ENCODE measurements at places on chromosomes 13 and 19. TPM values are rescaled to one million over a fixed set of nuclear protein-coding genes. Genes with fewer than 3 reads are reported as not detected.

DNA sequence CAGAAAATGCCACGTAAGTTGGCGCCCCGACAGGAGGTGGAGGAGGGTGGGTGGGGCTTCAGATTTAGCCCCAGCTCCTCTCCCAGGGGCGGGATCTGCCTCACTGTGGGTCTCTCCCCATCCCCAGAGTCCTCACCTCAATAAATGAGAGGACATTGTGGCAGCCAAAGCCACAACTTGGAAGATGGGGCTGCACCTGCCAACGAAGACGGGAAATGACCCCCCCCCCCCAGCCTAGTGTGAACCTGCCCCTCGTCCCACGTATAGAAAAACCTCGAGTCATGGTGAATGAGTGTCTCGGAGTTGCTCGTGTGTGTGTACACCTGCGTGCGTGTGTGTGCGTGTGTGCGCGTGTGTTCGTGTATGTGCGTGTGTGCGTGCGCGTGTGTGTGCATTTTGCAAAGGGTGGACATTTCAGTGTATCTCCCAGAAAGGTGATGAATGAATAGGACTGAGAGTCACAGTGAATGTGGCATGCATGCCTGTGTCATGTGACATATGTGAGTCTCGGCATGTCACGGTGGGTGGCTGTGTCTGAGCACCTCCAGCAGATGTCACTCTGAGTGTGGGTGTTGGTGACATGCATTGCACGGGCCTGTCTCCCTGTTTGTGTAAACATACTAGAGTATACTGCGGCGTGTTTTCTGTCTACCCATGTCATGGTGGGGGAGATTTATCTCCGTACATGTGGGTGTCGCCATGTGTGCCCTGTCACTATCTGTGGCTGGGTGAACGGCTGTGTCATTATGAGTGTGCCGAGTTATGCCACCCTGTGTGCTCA is 1.5 kb upstream of the TRAPPC5 start:
- H3K4me3 ChIP-seq: no peak overlapping the region
- peaks cover 6% of the 10 kb centered on the region for H3K36me3 ChIP-seq
- peak; percentile 60 for DNase-seq
- no peak overlapping the region for H3K27ac ChIP-seq
- peaks cover 2% of the 10 kb centered on the region for H3K27me3 ChIP-seq

The NCR1 gene
- not detected for total RNA-seq

GRCh38 chr13:30413842-30414241 is 8.5 kb upstream of the UBE2L5 start:
- no peaks in the 10 kb centered on the region for H3K27me3 ChIP-seq
- no peaks in the 10 kb centered on the region for H3K36me3 ChIP-seq
- no peak overlapping the region for H3K4me3 ChIP-seq

The N4BP2L1 gene
- 48.5 TPM for total RNA-seq

GRCh38 chr13:44331912-44332851 is 41.4 kb upstream of the SERP2 start:
- H3K4me1 ChIP-seq: no peaks in the 10 kb centered on the region
- H3K27ac ChIP-seq: no peak overlapping the region
- no peak for DNase-seq

GRCh38 chr13:97905517-97905916 is 48.0 kb upstream of the IPO5 start:
- H3K27me3 ChIP-seq: peaks cover 12% of the 10 kb centered on the region
- H3K36me3 ChIP-seq: no peaks in the 10 kb centered on the region
- H3K4me3 ChIP-seq: no peak overlapping the region
- DNase-seq: no peak
- no peak overlapping the region for H3K27ac ChIP-seq
- no peaks in the 10 kb centered on the region for H3K4me1 ChIP-seq

- DNase-seq: no peak
- no peaks in the 10 kb centered on the region for H3K36me3 ChIP-seq
- peaks cover 7% of the 10 kb centered on the region for H3K27me3 ChIP-seq
- no peaks in the 10 kb centered on the region for H3K4me1 ChIP-seq
- H3K27ac ChIP-seq: no peak overlapping the region
Measured at GRCh38 chr19:55347442-55348009, 7.0 kb downstream of the COX6B2 start.

The ZNF112 gene
- total RNA-seq: not detected

DNA sequence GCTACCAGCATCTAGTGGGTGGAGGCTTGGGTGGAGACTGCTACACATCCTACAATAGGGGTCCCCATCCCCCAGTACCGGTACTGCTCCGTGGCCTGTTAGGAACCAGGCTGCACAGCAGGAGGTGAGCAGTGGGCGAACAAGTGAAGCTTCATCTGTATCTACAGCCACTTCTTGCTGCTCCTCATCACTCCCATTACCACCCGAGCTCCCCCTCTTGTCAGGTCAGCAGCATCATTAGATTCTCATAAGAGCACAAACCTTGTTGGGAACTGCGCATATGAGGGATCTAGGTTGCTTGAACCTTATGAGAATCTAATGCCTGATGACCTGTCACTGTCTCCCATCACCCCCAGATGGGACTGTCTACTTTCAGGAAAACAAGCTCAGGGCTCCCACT is 37.0 kb downstream of the NWD1 start:
- no peak for DNase-seq
- H3K27ac ChIP-seq: no peak overlapping the region
- no peaks in the 10 kb centered on the region for H3K36me3 ChIP-seq
- H3K27me3 ChIP-seq: no peaks in the 10 kb centered on the region

GRCh38 chr19:45569619-45570421 is 14.8 kb downstream of the OPA3 start:
- H3K4me1 ChIP-seq: no peaks in the 10 kb centered on the region
- peak; percentile 50 for DNase-seq
- no peak overlapping the region for H3K4me3 ChIP-seq
- H3K27me3 ChIP-seq: no peaks in the 10 kb centered on the region
- no peaks in the 10 kb centered on the region for H3K36me3 ChIP-seq

- no peaks in the 10 kb centered on the region for H3K4me1 ChIP-seq
- no peak overlapping the region for H3K4me3 ChIP-seq
- H3K27me3 ChIP-seq: no peaks in the 10 kb centered on the region
- H3K27ac ChIP-seq: no peak overlapping the region
Measured at GRCh38 chr13:20442798-20443381, 82.8 kb downstream of the CRYL1 start.

DNA sequence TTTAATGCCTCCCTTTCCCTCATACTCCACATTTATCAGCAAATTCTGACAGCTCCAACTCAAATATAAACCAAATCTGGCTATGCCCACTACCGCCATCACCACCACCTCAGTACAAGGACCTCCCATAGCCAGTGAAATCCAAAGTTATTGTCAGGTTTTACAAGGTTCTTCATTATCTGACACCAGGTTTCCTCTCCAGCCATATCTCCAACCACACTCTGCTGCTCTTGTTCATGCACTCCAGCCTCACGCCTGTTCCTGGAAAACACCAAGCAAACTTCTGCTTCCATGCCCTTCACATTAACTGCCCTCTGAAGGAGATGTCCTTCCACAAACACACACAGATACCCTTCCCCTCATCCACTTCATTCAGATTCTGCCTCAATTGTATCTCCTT is 102.2 kb upstream of the MIR17HG start:
- no peaks in the 10 kb centered on the region for H3K4me1 ChIP-seq
- H3K27me3 ChIP-seq: no peaks in the 10 kb centered on the region
- no peak for DNase-seq
- no peak overlapping the region for H3K27ac ChIP-seq
- no peaks in the 10 kb centered on the region for H3K36me3 ChIP-seq

DNA sequence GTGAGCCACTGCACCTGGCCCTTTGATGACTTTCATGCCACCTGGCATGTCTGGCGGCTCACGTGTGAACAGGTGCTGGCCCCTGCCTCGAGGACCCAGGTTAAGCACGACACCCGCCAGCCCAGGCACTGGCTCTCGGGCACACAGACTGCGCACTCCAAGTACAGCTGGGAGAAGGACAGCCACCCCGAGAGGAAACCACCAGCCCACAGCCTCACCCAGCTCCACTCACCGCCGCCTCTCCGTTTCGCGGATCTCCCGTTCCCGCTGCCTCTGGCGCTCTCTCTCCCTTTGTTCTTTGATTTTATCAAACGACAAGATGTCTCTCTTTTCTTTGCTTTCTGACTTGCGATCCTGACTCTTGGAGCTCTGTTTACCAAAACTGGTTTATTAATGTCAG is 27.4 kb upstream of the TINCR start:
- peaks cover 97% of the 10 kb centered on the region for H3K36me3 ChIP-seq
- no peaks in the 10 kb centered on the region for H3K27me3 ChIP-seq
- no peak overlapping the region for H3K4me3 ChIP-seq
- no peak overlapping the region for H3K27ac ChIP-seq
- H3K4me1 ChIP-seq: no peaks in the 10 kb centered on the region
- DNase-seq: no peak

- DNase-seq: no peak
- H3K4me1 ChIP-seq: no peaks in the 10 kb centered on the region
- no peaks in the 10 kb centered on the region for H3K36me3 ChIP-seq
- no peak overlapping the region for H3K4me3 ChIP-seq
Measured at GRCh38 chr13:33257841-33258807, 27.4 kb downstream of the STARD13 start.

DNA sequence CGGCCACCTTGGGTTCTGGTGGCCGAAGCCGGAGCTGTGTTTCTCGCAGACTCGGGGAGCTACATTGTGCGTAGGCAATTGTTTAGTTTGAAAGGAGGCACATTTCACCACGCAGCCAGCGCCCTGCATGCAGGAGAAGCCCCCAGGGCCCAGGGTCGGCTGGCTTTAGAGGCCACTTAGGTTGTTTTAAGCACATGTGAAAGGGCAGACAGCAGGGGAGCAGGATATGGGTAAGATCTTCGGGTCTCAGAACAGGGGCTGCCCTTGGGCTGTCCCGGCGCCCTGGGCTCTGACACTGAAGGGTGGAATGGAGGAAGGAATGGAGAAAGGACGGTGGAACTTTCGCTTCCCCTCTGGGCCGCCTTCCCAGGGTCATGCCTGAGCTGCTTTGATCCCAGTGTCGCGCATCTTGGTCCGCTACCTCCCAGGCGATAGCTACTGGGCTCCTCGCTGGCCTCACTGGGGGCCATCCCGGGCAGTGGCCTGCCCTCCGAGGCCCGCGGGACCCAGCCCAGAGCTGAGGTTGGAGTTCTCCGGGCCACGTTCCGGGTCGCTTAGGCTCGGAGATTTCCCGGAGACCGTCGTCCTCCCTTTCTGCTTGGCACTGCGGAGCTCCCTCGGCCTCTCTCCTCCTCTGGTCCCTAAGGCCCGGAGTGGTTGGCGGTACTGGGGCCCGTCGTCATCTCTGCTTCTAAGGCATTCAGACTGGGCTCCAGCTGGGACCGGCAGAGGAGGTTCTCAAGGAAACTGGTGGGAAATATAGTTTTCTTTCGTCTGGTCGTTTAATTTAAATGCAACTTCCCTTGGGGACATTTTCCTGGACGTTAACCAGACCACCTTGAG is 4.3 kb upstream of the POU4F1 start:
- peaks cover 51% of the 10 kb centered on the region for H3K27me3 ChIP-seq
- H3K36me3 ChIP-seq: no peaks in the 10 kb centered on the region
- no peak overlapping the region for H3K27ac ChIP-seq
- DNase-seq: no peak
- peaks cover 45% of the 10 kb centered on the region for H3K4me1 ChIP-seq
- peak overlapping the region; percentile 66 for H3K4me3 ChIP-seq

The GPR12 gene
- not detected for total RNA-seq

DNA sequence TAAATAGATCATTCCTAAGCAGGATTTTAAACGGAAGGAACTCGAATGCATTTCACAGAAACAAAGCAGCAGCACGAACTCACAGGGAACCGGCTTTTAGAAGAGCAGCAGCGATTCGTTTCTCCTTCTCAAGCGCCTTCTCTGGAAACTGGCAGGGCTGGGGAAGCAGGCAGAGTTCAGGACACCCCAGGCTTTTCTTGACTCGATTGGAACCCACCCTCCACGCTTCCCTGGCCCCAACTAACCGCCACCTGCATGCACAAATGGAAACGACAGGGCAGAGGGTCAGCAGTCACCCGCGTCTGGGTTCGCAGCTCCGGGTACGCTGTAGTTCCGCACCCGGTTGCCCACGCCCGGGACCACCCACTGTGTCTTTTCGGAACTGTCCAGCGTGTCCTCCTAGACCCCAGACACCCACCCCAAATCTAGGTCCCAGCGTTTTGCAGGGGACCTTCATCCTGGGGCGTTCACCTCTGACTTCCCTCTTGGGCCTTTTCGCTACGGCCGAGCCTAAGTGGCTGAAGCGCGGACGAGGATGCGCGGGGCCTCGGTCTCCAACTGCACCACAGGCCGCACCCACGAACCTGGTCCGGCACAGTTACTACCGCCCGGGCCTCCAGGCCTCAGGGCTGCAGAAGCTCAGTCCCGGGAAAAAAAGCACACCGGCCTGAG is 500 bp downstream of the ZFP30 start:
- peaks cover 6% of the 10 kb centered on the region for H3K36me3 ChIP-seq
- peak; percentile 1 for DNase-seq
- H3K4me3 ChIP-seq: peak overlapping the region; percentile 91
- H3K27ac ChIP-seq: peak overlapping the region; percentile 80

DNA sequence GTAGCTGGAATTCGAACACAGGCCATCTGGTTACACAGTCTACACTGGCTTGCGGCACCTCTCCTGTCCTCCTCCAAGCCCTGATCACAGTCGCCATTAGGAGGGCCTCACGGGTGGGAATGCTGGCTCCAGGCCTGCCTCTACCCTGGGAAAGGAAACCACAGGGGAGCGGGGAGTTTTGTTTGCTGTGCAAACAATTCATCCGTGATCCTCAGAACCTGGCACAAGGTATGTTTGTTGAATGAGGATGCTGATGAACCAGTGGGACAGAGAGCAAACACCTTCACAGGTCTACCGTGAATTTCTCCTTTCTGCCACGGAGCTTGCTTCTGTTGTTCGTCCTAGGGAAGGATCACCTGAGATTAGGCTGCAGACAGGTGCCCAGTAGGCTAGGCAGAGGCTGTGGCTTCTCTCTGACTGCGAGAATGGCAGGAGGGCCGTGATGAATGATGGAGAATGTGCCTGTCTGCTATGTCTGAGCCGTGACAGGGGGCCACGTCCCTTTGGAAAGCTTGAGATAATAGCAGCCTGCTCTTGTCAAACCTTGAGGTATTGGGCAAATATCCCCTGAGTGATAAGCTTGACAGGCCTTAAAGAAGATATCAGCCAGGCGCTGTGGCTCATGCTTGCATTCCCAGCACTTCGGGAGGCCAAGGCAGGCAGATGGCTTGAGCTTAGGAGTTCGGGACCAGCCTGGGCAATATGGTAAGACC is 36.7 kb downstream of the PIN1 start:
- H3K27me3 ChIP-seq: no peaks in the 10 kb centered on the region
- peaks cover 2% of the 10 kb centered on the region for H3K4me1 ChIP-seq
- no peak overlapping the region for H3K27ac ChIP-seq
- H3K36me3 ChIP-seq: no peaks in the 10 kb centered on the region
- DNase-seq: no peak

DNA sequence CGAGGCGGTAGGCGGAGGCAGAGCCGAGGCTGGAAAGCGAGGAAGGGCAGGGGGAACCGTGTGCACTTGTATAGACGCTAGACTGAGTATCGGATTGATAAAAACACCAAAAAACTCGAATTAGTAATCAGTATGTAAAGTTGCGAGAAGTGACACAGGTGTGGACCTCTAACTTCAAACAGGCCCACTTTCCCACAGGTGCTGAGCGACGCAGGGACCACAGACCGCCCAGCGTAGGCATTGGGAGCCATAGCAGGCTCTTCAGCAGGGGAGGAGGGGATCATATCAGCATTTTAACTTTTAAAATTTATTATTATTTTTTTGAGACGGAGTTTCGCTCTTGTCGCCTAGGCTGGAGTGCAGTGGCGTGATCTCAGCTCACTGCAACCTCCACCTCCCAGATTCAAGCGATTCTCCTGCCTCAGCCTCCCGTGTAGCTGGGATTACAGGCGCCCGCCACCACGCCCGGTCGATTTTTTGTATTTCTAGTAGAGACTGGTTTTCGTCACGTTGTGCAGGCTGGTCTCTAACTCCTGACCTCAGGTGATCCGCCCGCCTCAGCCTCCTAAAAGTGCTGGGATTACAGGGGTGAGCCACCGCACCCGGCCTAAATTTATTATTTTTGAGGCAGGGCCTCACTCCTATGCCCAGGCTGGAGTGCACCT is 574 bp downstream of the VMAC start:
- peaks cover 33% of the 10 kb centered on the region for H3K4me1 ChIP-seq
- peak overlapping the region; percentile 69 for H3K27ac ChIP-seq
- H3K4me3 ChIP-seq: peak overlapping the region; percentile 87
- peaks cover 9% of the 10 kb centered on the region for H3K36me3 ChIP-seq
- DNase-seq: no peak

All from CD4-positive, CD25-positive, alpha-beta regulatory T cell (primary cell).